ENCODE measurements at places on chromosomes 12 and 14.

- peaks cover 3% of the 10 kb centered on the region for H3K4me1 ChIP-seq
- peaks cover 2% of the 10 kb centered on the region for H3K36me3 ChIP-seq
- no peaks in the 10 kb centered on the region for H3K27me3 ChIP-seq
- no peak for DNase-seq
Observed at GRCh38 chr12:47282206-47282605, 202.4 kb upstream of the AMIGO2 start.

DNA sequence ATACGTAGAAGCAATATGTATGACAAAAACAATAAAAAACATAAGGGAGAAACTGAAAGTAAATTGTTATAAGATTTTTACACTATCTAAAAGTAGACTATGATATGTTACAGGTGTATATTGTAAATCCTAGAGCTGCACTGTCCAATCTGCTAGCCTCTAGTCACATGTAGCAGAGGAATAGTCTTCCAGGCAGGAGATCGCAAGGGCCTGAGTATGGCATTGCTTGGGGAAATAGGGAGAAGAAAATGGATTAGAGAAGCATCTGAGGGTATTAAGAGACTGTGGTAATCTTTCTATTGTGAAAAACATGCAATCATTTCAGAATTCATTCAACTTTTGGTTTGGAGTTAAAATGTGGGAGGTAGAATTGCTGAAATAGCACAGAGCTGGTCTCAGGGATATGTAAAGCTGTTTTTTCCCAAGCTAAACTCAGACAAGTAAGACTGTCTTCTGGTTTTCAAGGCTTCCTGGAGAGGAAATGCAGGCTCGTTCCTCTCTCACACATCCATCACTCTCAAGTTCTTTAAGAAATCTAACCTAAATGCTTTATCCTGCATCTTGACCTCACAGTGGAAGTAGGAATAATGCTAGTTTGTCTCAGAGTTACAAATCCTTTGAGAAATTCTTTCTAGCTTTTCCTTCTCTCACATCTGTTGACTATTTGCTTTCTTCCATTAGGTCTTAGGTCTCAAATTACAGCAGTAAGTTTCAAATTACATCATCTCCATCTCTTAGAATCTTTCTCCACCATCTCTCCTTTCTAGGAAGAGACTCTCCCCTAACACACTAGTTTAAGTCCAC lies 7.6 kb upstream of the CCDC184 start:
- peaks cover 7% of the 10 kb centered on the region for H3K4me1 ChIP-seq
- peaks cover 33% of the 10 kb centered on the region for H3K27me3 ChIP-seq
- H3K36me3 ChIP-seq: no peaks in the 10 kb centered on the region
- H3K27ac ChIP-seq: peak overlapping the region; percentile 23
- no peak overlapping the region for H3K4me3 ChIP-seq
- DNase-seq: no peak

- H3K4me1 ChIP-seq: peaks cover 15% of the 10 kb centered on the region
- no peak for DNase-seq
- peaks cover 21% of the 10 kb centered on the region for H3K27me3 ChIP-seq
- H3K4me3 ChIP-seq: no peak overlapping the region
- H3K27ac ChIP-seq: no peak overlapping the region
- no peaks in the 10 kb centered on the region for H3K36me3 ChIP-seq
Observed at GRCh38 chr12:21379218-21379617, 6.5 kb downstream of the IAPP start.

GRCh38 chr12:117042171-117042842 lies 56.9 kb downstream of the TESC start:
- H3K4me1 ChIP-seq: peaks cover 25% of the 10 kb centered on the region
- no peaks in the 10 kb centered on the region for H3K36me3 ChIP-seq
- no peak for DNase-seq
- no peak overlapping the region for H3K4me3 ChIP-seq

- H3K4me1 ChIP-seq: peaks cover 16% of the 10 kb centered on the region
- DNase-seq: peak; percentile 61
- H3K36me3 ChIP-seq: no peaks in the 10 kb centered on the region
- H3K4me3 ChIP-seq: no peak overlapping the region
- peaks cover 22% of the 10 kb centered on the region for H3K27me3 ChIP-seq
- no peak overlapping the region for H3K27ac ChIP-seq
Observed at GRCh38 chr14:70045844-70046535, 142.8 kb downstream of the SLC8A3 start.

DNA sequence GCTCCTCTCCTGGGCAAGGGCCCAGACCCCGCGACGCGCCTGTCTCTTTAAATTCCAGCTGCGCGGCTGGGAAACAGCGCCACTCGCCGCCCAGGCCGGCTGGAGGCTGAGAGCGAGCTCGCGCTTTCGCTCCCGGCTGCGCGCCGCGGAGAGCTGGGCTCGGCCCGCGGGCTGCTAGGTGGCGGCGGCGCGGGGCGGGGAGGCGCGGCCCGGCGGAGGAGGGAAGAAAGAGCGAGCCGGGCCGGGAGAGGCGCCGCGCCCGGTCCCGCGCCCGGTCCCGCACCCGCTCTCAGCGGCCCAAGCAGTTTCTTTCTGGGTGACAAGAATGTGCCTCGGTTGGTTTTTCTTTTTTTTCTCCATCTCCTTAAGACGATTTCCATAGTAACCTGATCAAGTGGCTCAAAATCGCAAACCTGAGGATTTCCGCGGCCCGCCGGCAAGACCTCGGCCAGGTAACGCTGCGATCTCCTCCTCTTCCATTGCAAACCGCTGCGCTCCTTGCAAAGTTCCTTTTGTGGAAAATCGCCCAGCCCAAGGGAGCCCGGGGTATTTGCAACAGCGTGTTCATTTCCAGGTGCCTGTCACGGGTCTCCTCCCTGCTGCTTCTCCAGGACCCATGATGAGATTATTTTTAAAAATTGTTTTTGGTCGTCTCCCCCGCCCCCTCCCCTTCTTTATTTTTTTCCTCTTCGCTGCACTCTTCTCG lies 259.5 kb upstream of the E2F7 start:
- peak overlapping the region; percentile 95 for H3K27ac ChIP-seq
- peaks cover 46% of the 10 kb centered on the region for H3K27me3 ChIP-seq
- peak; percentile 63 for DNase-seq
- peak overlapping the region; percentile 86 for H3K4me3 ChIP-seq

- H3K4me3 ChIP-seq: no peak overlapping the region
- peaks cover 33% of the 10 kb centered on the region for H3K4me1 ChIP-seq
- no peak for DNase-seq
- no peaks in the 10 kb centered on the region for H3K36me3 ChIP-seq
Observed at GRCh38 chr14:29759521-29760340, 167.9 kb downstream of the PRKD1 start.

- no peak for DNase-seq
- H3K36me3 ChIP-seq: peaks cover 5% of the 10 kb centered on the region
- H3K27me3 ChIP-seq: no peaks in the 10 kb centered on the region
- no peaks in the 10 kb centered on the region for H3K4me1 ChIP-seq
- H3K4me3 ChIP-seq: no peak overlapping the region
Observed at GRCh38 chr12:121454921-121455320, 55.0 kb downstream of the RNF34 start.

- H3K27me3 ChIP-seq: no peaks in the 10 kb centered on the region
- no peaks in the 10 kb centered on the region for H3K36me3 ChIP-seq
- H3K4me3 ChIP-seq: no peak overlapping the region
- no peak for DNase-seq
- H3K27ac ChIP-seq: no peak overlapping the region
Observed at GRCh38 chr14:49954171-49954631, 61.3 kb downstream of the ARF6 start.

- no peaks in the 10 kb centered on the region for H3K36me3 ChIP-seq
- H3K27me3 ChIP-seq: peaks cover 2% of the 10 kb centered on the region
- no peak overlapping the region for H3K27ac ChIP-seq
- no peak for DNase-seq
Observed at GRCh38 chr14:87712396-87713090, 280.4 kb downstream of the GALC start.

DNA sequence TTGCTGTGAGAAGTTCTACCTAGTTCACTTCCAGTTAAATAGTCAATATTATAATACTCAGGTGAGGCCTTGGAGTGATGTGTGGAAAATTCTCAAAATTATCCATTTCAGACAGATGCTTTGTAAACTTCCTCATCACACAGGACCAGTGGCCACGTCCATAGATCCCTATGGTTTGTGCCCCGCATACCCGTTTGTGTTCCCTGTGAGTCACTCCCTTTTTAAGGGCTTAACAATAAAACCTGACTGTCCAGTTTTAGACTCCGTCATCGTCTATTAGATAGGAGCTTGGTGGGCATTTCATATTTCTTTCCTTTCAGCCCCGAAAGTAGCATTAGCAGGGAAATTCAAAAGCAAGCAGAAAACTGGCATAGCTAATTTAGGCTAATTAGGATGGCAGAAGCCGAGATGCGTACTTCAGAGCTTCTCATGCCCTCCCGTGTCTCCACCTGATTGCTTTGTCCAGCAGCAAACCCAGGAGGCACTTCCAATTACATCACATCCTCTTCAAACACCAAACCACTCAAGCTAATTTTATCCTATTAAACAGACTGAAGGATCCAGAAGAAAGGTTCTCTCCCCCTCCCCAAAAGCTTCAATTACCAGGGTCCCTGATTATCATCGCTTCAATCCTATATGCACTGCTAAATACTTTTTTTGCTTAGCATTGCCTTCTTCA lies 186.6 kb upstream of the OTX2 start:
- peaks cover under 1% of the 10 kb centered on the region for H3K36me3 ChIP-seq
- H3K27me3 ChIP-seq: peaks cover 33% of the 10 kb centered on the region
- DNase-seq: no peak
- no peak overlapping the region for H3K4me3 ChIP-seq
- H3K27ac ChIP-seq: no peak overlapping the region
- peaks cover 9% of the 10 kb centered on the region for H3K4me1 ChIP-seq

GRCh38 chr12:86712425-86712843 lies 456.2 kb upstream of the MGAT4C start:
- H3K27me3 ChIP-seq: no peaks in the 10 kb centered on the region
- no peak overlapping the region for H3K4me3 ChIP-seq
- no peak for DNase-seq
- no peaks in the 10 kb centered on the region for H3K36me3 ChIP-seq
- no peaks in the 10 kb centered on the region for H3K4me1 ChIP-seq
- no peak overlapping the region for H3K27ac ChIP-seq

DNA sequence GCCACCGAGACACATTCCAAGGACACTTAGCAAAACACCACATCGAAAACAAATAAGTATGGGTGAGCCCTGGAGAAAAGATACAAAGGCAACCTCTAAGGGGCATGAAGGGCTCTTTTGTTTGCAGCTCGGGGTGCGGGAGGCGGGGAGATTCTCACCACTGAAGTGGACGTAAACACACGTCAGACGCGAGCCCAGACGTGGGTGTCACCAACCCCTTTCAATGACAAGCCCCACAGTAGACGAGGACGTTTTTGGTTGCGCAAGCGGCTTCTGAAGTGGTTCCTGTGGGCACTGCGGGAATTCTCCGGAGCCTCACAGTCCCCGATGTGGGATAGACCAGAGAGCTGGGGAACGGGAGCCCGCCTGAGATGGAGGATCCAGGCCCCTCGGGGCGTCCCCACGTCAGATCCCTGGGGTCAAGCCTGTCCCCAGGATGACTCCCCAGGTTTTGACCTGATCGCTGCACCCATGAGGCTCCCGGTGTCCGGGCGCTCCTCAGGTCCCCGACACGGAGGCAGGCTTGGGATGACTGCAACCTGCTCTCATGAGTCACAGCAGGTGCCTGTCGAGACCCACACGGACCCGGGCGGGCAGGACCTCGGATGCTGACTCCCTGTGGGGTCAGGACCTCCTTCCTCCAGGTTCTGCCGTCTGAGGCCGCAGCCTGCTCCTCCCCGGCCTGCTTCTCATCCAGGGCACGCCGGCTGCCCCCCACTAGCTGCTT lies 20.3 kb upstream of the ADGRD1 start:
- no peak overlapping the region for H3K4me3 ChIP-seq
- H3K27me3 ChIP-seq: peaks cover 20% of the 10 kb centered on the region
- DNase-seq: no peak
- H3K4me1 ChIP-seq: no peaks in the 10 kb centered on the region
- H3K36me3 ChIP-seq: no peaks in the 10 kb centered on the region

DNA sequence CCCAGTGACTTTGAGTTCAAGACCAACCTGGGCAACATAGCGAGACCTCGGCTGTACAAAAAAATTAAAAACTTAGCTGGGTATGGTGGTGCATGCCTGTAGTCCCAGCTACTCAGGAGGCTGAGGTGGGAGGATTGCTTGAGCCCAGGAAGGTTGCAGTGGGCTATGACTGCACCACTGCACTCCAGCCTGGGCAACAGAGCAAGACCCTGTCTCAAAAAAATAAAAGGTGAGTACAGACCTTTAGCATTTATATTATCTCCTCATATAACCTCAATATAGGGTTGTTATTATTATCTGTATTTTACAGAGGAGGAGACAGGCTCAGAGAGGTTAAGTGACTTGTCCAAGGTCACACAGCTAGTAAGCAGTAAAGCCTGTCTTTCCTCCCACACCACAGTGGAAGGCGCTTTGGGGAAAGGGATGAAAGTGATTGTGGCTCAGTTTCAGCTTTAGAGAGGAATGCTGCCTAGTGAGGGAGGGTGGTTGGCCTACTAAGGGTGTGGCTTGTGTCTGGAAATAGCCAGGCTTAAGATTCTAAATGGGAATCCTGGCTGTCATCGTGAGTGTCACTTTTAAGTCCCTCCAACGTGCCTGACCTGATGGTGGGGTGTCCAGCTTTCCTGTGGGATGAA lies 7.2 kb downstream of the TPCN1 start:
- H3K36me3 ChIP-seq: peaks cover 7% of the 10 kb centered on the region
- no peak for DNase-seq

- H3K27ac ChIP-seq: peak within 1 kb of the TSS; percentile 26
- peak within 1 kb of the TSS; percentile 79 for H3K4me3 ChIP-seq
- H3K36me3 ChIP-seq: peaks cover 4% of the 10 kb centered on the region
- DNase-seq: peak; percentile 81
- H3K27me3 ChIP-seq: peaks cover 25% of the 10 kb centered on the region
Observed at GRCh38 chr14:99793213-99794150, at the start of gene EML1. EML1 (plus strand) TSS chr14:99793413; CDS start chr14:99793477, 64 bp downstream.

GRCh38 chr14:25103820-25104219 lies 53.9 kb upstream of the STXBP6 start:
- peaks cover 10% of the 10 kb centered on the region for H3K27me3 ChIP-seq
- no peak overlapping the region for H3K27ac ChIP-seq
- H3K4me1 ChIP-seq: no peaks in the 10 kb centered on the region
- H3K4me3 ChIP-seq: no peak overlapping the region
- no peak for DNase-seq

GRCh38 chr12:57725851-57726150 lies 12.7 kb downstream of the AGAP2 start:
- H3K36me3 ChIP-seq: peaks cover 4% of the 10 kb centered on the region
- peaks cover 5% of the 10 kb centered on the region for H3K4me1 ChIP-seq
- DNase-seq: no peak
- no peak overlapping the region for H3K27ac ChIP-seq
- peaks cover 77% of the 10 kb centered on the region for H3K27me3 ChIP-seq
- H3K4me3 ChIP-seq: peak overlapping the region; percentile 73
